IMR-90 (cell line): ENCODE measurements at places on chromosomes 1 and 21. TPM values are rescaled to one million over a fixed set of nuclear protein-coding genes. Genes with fewer than 3 reads are reported as not detected.

DNA sequence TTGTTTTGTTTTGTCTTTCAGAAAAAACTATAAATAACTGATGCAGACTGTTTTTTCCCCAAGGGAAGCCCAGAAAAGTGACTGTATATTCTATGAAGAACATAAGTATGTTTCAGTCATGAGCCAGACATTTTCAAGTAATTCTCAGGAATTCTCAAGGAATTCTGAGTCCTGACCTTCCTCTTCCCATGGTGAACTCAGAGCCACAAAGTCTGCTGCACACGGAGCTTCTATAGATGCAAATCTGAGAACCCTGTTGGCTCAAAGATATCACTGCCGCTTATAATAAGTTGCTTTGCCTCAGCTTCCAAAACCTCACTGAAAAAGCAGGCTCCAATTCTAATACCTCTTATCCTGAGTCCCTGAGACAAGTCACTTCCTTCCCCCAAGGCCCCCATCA lies 418.5 kb upstream of the RUNX1 start:
- peak; percentile 54 for DNase-seq

GRCh38 chr1:111930356-111930755 lies 59.1 kb downstream of the KCND3 start:
- DNase-seq, result no peak

The PRELP gene
- under 0.01 TPM in 1 of 2 replicates, not detected in the other for total RNA-seq

GRCh38 chr1:61588736-61589672 lies 135.9 kb downstream of the TM2D1 start:
- DNase-seq, result peak; percentile 36

GRCh38 chr1:58738876-58739275 lies 39.0 kb upstream of the MYSM1 start:
- no peak for DNase-seq

The TAS1R1 gene
- total RNA-seq, result not detected in 2 replicates

- peak; percentile 78 for DNase-seq
Measured at GRCh38 chr1:197783510-197783948, 8.2 kb upstream of the DENND1B start.

DNA sequence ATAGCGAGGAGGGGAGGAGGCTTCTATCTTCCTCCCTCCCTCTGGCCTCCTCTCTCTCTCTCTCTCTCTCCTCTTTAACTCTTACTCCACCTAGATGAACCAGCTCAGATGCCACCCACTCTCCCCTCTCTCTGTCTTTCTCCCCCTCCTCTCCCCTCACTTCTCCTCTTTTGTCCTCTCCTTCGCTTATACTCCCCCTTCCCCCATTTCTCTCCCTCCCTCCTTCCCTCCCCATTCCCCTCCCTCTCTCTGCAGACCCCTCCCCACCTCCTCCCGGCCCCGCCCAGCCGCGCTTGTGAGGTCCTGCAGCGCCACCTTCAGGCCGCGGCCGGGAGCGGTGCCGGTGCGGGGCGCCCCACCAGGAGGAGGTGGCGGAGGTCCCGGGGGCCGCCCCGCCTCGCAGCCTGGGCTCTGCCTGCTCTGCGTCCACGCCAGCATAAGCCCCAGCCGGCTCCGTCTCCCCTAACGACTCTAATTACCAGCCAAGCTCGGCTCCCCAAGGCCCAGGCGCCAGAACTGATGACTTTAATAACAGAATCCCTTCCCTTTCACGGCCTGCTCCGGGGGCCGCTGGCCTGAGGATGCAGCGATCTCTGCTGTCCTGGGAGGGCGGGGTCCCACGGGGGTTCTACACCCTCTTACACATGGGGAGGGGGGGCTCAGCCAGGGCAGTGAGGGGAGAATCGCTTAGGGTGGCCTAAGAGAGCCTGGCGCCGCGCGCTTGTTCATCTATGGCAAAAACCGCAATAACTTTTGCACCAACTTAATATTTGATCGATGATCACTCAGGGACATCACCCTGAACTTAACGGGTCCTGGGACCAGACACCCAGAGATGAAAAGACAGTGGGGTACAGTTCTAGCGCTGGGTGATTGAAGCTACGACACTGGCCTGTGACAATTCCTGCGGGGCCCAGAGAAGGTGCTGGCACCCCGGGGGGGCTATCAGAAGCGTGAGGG lies 637.3 kb downstream of the MATN1 start:
- DNase-seq, result peak; percentile 31

The TNFSF4 gene
- 19.7 and 23.6 TPM in 2 replicates for total RNA-seq

DNA sequence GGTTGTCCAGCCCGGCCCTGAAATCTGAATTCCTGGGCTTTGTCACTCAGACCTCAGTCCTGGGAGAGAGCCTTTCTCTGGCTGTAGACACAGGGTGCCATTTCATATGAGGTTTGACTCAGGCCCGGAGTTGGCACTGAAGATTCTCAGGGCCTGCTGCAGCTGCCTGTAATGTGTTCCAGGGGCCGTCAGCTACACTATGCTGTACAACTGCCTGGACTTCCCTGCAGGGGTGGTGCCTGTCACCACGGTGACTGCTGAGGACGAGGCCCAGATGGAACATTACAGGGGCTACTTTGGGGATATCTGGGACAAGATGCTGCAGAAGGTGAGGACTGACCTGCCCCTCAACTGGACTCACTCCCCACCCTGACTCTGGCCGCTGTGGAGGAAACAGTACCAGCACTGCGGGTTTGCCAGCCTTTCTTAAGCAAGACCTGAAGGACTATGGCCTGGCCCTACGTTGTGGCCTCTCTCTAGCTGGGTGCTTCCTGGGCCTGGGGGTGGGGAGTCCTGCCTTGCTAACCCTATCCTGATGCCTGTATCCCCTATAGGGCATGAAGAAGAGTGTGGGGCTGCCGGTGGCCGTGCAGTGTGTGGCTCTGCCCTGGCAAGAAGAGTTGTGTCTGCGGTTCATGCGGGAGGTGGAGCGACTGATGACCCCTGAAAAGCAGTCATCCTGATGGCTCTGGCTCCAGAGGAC lies 18.9 kb downstream of the FAAH start:
- DNase-seq, result no peak

GRCh38 chr1:70041317-70042045 lies 163.9 kb downstream of the LRRC40 start:
- DNase-seq, result no peak

The CLDN17 gene
- total RNA-seq, result not detected in 2 replicates

GRCh38 chr1:25691211-25691610 lies 74.6 kb downstream of the MAN1C1 start:
- no peak for DNase-seq

GRCh38 chr1:209815931-209816341 lies 10.0 kb upstream of the IRF6 start:
- no peak for DNase-seq

DNA sequence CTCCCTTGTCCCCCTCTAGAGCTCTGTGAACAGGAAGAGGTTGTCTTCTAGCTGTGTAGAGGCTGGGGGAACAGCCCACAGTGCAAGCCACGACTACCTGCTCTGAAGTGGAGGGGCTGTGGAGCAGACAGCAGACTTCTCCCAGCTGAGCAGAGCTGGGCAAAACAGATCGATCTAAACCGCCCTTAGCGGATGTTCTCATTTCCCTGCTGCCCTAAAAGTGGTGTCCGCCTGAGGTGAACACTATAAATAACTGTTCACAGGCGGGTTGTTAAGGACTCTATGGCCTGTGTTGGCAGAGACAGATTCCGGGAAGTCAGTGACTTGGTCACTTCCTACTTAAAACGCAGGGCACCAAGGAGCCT lies 203.2 kb downstream of the RHOU start:
- no peak for DNase-seq

The C8B gene
- total RNA-seq, result not detected in 2 replicates

DNA sequence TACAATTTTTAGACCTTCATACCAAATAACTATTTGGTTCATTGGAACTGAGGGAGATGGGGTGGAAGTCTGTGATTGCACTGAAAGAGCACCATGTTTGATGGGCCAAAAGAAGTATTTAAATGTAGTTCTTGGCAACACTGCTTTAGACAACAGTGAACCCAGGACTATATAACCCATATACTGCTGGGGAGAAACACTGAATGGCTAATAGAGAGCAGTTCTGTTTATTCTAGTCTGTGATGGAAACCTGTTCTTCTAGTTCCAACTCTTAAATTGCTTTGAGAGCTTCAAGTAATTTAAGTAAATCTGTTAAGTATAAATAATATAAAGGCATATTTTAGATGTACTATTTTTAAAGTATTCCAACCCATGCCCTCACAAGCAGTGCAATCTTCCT lies 96.3 kb downstream of the NIBAN1 start:
- DNase-seq, result no peak

DNA sequence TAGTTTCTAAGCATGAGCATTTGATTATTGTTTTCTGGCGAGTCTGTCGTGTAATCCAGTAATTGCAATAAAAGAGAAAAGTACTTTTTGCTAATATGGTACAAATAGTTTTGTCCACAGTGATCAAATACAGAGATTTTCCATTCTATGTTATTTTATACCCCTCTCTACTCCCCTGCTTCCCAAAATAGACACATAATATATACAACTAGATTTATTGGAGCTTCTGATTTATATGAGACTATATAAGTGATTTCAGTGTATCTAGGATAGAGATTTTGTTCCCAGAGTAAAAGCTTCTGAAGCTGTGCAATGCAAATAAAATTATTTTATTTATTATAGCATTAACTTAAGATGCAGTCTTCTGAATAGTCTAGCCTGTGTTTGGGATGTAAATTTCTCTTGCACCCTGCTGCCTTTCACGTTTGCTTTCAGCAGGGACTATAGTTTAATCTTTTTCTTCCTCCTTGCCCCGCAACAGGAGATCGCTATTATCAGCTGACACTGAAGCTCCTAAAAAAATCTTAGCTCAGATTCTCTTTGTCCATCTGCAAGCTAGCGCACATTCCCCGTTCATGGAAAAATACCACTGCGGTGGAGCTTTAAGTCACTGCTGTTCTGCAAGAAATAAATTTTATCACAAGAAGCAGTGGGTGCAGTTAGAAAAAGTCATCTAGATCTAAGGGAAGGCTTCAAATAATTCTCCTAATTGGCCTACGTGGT lies 273.3 kb downstream of the DISC1 start:
- DNase-seq, result no peak

The AMY1A gene
- total RNA-seq, result not detected in 2 replicates

The DCST1 gene
- total RNA-seq, result not detected in 2 replicates

The IFI16 gene
- 45.0 and 60.3 TPM in 2 replicates for total RNA-seq

- DNase-seq, result no peak
Measured at GRCh38 chr1:43883321-43883720, 50.3 kb upstream of the ARTN start.

The TMEM269 gene
- total RNA-seq, result not detected in 2 replicates

The DMBX1 gene
- not detected in 2 replicates for total RNA-seq

The CLEC20A gene
- not detected in 2 replicates for total RNA-seq

- DNase-seq, result no peak
Measured at GRCh38 chr1:8382608-8383505, 64.9 kb downstream of the SLC45A1 start.
